ENCODE measurements at places on chromosomes 5 and 9. TPM values are rescaled to one million over a fixed set of nuclear protein-coding genes. Genes with fewer than 3 reads are reported as not detected.

The TNC gene
- total RNA-seq, result 457 TPM

The NRG2 gene
- total RNA-seq, result 0.51 TPM

The CARD9 gene
- 1.0 TPM for total RNA-seq

The KIF12 gene
- not detected for total RNA-seq

The LRRTM2 gene
- 1.3 TPM for total RNA-seq

The ZBED3 gene
- 1.0 TPM for total RNA-seq

The WNK2 gene
- under 0.01 TPM for total RNA-seq

The ADAMTS2 gene
- total RNA-seq, result 27.0 TPM

The SOWAHA gene
- 0.17 TPM for total RNA-seq

The ZDHHC11 gene
- total RNA-seq, result 2.5 TPM

The INSL6 gene
- total RNA-seq, result not detected

The WDR38 gene
- not detected for total RNA-seq

The POU5F2 gene
- 0.51 TPM for total RNA-seq

The LCP2 gene
- total RNA-seq, result not detected
